Kidney capillary endothelial cell (primary cell): ENCODE measurements at places on chromosomes 4 and X.

- peak; percentile 67 for DNase-seq
These were observed 620.0 kb downstream of the BCOR start for GRCh38 chrX:39477762-39478120.

GRCh38 chr4:17450269-17450804 lies 61.6 kb downstream of the QDPR start:
- no peak for DNase-seq

- DNase-seq = no peak
These were observed 57.4 kb upstream of the SLC6A14 start for GRCh38 chrX:116378961-116379360.

- DNase-seq = no peak
These were observed 211.5 kb upstream of the DDX53 start for GRCh38 chrX:22788221-22788620.

- no peak for DNase-seq
These were observed 3.4 kb upstream of the CYBB start for GRCh38 chrX:37776283-37776986.

- no peak for DNase-seq
These were observed 22.7 kb downstream of the SLC4A4 start for GRCh38 chr4:71361476-71361875.

GRCh38 chr4:2434420-2434819 lies 15.7 kb downstream of the CFAP99 start:
- DNase-seq = no peak

DNA sequence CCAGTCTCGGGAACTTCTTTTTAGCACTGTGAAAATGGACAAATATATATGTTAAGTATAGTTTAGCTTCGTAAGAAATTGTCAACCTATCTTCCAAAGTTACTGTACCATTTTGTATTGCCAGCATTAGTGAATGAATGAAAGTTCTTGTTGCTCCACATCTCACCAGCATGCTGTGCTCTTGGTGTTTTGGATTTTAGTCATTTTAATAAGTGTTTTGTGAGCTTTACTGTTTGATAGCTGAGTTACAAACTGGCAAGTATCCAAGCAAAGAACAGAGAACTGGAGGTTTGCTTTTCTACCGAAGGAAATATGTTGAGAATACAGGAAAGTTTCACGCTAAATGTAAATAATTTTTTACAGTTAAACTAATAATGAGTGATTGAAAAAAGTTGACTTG lies 33.0 kb downstream of the SNCA start:
- DNase-seq = no peak

- no peak for DNase-seq
These were observed 186.7 kb upstream of the VEGFC start for GRCh38 chr4:176979416-176979815.

DNA sequence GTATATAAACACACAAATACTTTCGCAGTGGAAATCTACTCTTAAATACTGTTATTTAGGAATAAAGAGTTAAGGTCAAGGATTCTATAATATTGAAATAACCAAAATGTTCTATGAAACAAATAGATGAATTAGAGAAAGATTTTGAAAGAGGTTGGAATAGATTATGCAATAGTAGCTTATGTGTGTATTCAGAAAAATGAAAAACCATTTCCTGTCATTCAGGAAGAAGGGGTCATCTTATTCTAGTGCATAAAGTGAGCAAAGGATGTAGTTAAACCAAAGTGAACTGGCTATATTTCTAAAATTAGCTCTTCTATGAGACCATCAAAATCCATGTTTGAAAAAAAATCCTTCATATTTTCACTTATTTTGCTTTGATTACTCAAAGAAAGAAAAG lies 30.0 kb upstream of the MYOZ2 start:
- no peak for DNase-seq

DNA sequence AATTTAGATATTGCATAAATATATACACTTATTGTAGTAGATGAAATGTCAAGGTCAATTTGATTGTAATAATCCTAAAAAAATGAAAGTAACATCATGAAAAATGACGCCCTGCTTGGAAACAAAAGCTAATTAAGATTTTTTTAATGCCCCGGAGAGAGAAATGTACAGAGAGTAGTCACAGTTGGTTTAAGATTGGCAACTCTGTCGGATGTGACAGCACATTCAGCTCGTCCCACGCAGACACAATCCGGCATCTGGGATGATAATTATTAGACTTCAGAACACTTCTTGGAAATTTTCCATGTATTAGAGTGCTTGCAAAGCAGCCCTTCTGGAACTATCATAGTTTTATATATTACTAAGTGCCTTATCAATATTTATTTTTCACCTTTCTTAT lies 478.0 kb downstream of the PDHA2 start:
- no peak for DNase-seq

GRCh38 chr4:54475546-54475945 lies 182.2 kb upstream of the KIT start:
- no peak for DNase-seq

DNA sequence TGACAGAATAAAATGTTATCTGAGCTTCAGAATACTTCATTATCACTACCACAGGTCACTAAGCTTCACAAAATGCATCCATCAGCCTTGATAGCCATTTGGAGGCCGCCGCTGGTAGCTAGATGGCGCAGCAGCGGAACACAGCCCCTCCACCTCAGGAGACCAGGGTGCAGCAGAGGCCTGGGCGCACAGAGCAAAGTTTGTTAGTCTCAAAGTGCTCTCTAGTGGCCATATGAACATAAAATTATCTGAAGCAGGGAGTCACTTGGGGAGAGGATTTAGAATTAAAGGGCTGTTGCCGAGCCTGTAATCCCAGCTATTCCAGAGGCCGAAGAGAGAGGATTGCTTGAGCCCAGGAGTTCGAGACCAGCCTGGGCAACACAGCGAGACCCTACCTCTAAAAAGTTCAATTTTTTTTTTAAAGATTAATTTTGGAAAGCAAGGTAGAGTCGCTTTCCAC lies 8.1 kb upstream of the DCTD start:
- peak; percentile 33 for DNase-seq

- no peak for DNase-seq
These were observed 128.4 kb upstream of the TMEM164 start for GRCh38 chrX:109874548-109874947.

GRCh38 chr4:120025516-120025915 lies 41.1 kb downstream of the MAD2L1 start:
- DNase-seq = no peak

DNA sequence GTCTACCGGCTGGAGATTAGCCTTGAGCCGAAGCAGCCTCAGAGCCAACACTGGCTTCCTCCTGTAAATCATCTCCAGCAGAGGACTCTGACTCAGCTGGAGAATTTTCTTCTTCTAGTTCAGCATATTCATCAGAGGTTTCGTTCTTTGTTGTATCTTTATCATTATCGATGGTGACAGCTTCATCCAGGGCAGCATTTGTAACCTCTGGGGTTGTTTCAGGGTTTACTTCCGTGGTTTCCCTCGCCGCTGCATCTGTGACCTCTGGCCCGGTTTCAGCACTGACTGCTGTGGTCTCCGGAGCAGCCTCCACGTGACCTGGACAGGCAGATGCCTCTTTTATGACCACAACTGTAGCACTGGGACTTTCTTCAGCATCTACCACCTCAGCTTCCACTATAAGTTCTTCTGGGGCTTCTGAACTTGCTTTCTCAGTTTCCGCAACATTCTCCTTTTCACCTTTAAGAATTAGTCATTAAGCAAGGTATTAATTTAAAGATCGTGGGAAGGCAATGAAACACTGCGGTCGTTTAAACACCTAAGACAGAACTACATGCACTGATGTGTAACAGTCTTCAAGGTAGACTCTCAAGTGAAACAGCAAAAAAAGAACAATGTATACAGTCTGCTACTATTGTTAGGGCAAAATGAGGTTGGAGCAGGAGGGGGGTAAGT lies 13.3 kb downstream of the MGARP start:
- DNase-seq = peak; percentile 31
